ENCODE measurements at places on chromosomes 4 and X. TPM values are rescaled to one million over a fixed set of nuclear protein-coding genes. Genes with fewer than 3 reads are reported as not detected.

Gene SOX3
- total RNA-seq = not detected

Gene CETN2
- total RNA-seq = 28.0 TPM

Gene IL21
- total RNA-seq = not detected

Gene ZNF827
- 3.5 TPM for total RNA-seq

Gene CYLC1
- not detected for total RNA-seq

Gene BEX1
- not detected for total RNA-seq

Gene UTP3
- total RNA-seq = 15.0 TPM

Gene MAGEB1
- not detected for total RNA-seq

Gene CLIC2
- 0.13 TPM for total RNA-seq

Gene FGG
- total RNA-seq = 0.38 TPM

Gene ATP2B3
- total RNA-seq = not detected

Gene ANTXR2
- 35.5 TPM for total RNA-seq

Gene GC
- total RNA-seq = not detected

Gene CACNA1F
- under 0.01 TPM for total RNA-seq

Gene NIPAL1
- 9.3 TPM for total RNA-seq

Gene RPS6KA6
- 6.0 TPM for total RNA-seq

Gene CTAG1A
- not detected for total RNA-seq

Gene ZDHHC15
- total RNA-seq = not detected

Gene RHOXF2B
- total RNA-seq = not detected

Gene TEX13A
- not detected for total RNA-seq

Gene XAGE1A
- total RNA-seq = not detected

Gene PABPC5
- total RNA-seq = not detected

Gene CT45A1
- not detected for total RNA-seq

Gene TFDP3
- not detected for total RNA-seq

Gene DCX
- not detected for total RNA-seq

Gene CLNK
- total RNA-seq = not detected

Gene PLXNB3
- 5.4 TPM for total RNA-seq

Gene KLB
- total RNA-seq = under 0.01 TPM

Gene OPRPN
- not detected for total RNA-seq
